ENCODE measurements at places on chromosomes 16 and 17. TPM values are rescaled to one million over a fixed set of nuclear protein-coding genes. Genes with fewer than 3 reads are reported as not detected.
A peak's percentile ranks its signal among the peaks of the same experiment; 100 is the strongest.

DNA sequence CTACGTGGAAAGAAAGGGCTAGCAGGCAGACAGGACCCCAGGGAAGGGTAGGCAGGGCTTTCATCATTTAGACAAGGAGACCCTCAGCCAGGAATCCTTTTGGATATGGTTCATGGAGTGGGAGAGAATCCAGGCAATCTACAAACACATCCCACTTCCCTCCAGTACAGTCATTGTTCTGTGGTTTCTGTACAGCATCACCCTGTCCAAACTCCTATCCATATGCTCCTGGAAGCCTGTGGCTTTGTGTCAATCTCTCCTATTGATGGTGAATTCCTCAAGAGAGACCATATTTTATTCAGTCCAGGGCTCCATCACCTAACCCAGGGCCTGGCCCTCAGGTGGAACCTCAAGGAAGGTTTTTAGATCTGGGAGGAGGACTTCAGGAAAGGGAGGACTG is 99.2 kb downstream of the SPACA3 start:
- DNase-seq: no peak

DNA sequence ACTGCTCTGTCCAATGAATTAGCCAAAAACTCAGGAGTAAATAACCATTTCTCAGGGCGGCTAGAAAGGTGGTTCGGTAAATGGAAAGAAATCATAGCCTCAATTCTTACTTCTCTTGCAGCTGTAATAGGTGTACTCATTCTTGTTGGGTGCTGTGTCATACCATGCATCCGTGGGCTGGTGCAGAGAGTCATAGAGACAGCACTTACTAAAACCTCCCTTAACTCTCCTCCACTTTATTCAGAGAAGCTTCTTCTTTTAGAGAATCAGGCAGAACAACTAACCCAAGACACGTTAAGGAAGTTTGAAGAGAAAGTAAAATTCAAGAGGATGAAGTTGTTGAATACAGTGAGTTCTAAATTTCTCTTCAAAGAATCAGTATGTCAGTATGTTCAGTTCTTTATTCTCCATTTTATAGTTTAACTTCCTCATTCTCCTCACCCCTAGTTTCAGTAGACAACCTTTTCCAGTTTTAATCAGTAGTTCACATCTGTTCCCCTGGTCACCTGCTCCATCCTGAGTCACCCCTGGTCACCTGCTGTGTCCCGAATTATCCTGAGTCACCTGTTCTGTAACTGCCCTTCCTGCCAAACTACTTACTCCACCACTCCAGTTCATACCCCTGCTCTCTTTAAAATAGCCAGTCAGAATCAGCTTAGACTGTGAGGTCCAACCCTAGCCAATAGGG is 85.9 kb downstream of the EMP2 start:
- DNase-seq: no peak

DNA sequence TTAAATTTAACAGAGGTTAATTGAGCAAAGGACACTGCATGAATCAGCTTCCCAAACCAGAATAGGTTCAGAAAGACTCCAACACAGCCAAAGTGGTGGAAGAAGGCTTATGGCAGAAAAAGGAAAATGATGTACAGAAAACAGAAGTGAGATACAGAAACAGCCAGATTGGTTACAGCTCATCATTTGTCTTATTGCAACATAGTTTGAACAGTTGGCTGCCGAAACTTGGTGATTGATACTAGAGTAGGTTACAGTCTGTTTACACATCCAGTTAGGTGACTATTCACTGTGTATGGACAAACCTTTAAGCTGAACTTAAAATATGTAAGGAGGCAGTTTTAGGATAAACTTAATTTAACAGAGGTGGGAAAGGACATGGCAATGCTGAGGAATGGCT is 18.3 kb downstream of the TMEM100 start:
- DNase-seq: no peak

DNA sequence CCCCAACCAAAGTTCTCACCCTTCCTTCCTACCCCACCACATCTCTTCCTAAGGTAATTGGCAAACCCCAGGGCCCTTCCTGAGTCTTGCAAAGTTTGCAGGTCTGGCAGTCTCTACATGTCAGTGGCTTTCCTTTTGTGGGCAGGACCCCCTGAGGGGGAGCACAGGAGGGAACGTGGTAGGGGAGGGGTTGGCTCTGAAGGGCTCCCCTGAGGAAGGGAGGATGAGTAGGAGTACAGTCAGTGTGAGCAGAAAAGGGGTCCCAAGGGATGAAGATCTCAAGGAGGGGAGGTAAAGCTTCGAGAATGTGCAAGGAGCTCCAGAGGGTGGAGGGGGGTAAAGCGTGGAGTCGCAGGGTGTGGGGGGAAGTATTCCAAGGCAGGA is 206.9 kb downstream of the RAB11FIP4 start:
- no peak for DNase-seq

- DNase-seq: no peak
Observed at GRCh38 chr16:67327743-67328142, 1.1 kb downstream of the LRRC36 start.

GRCh38 chr16:82201926-82202325 is 31.9 kb upstream of the MPHOSPH6 start:
- DNase-seq: no peak

- no peak for DNase-seq
Observed at GRCh38 chr17:44969144-44969780, 1.2 kb upstream of the C1QL1 start.

- DNase-seq: no peak
Observed at GRCh38 chr16:85385463-85386331, 227.4 kb upstream of the GSE1 start.

DNA sequence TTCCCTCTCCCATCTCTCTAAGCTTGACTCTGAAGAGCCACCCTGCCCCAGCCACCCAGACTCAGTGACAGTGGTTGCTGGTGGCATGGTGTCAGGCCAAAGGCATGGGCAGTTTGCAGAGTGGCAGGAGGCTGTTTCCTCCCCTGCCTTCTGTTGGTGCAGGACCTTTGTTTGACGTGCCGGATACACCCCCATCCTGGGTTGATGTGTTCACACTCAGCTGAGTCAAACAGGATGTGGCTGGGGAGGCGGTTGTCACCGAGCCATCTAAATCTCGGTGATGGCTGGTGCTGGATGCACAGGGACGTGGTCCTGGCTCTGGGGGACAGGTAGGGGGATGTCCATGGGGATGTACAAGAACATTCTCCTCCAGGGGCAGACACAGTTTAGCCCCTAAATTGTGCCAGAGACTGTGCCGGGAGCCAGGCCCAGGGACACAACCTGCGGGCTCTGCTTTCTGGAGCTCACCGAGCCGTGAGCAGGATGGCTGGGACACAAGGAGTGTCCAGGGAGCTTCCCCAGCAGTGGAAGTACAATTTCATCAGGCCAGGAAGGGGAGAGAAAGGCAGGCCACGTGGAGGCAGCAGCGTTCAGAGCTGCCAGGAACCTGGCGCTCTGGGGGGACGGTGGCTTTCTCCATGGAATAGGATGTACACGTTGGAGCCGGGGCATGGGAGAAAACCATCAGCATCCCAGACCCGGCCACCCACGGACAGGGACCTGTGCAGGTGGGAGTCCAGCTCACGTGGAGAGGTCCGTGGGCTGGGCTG is 264.2 kb downstream of the SEC14L1 start:
- DNase-seq: peak; percentile 86

DNA sequence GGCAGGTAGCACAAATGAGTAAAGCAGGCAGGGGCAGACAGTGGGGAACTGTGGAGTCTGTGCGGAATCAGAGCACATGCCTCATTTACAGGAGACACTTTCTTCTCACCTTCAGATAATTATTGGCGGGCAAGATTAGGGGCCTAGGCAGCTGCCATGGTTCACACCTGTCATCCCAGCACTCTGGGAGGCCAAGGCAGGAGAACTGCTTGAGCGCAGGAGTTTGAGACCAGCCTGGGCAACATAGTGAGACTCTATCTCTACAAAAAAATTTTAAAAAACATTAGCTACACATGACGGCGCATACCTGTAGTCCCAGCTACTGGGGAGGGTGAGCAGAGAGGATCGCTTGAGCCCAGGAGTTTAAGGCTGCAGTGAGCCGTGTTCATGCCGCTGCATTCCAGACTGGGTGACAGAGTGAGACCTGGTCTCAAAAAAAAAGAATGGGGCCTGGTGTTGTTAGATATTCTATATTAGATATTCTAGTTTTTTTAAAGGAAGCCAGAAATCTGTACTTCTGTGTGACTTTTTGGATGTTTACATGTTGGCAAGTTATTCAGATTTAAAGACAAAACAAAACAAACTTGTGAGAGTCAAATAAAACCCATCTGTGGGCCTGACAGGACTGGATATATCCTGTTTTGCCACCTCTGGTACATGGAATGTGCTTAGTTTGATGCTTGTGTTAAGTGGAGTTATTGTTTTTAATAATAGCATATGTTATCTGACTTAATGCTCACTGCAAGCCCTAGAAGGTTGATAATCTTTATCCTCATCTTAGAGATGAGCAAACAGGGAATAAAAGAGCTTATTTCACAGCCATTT is 4.9 kb upstream of the LPCAT2 start:
- DNase-seq: no peak

DNA sequence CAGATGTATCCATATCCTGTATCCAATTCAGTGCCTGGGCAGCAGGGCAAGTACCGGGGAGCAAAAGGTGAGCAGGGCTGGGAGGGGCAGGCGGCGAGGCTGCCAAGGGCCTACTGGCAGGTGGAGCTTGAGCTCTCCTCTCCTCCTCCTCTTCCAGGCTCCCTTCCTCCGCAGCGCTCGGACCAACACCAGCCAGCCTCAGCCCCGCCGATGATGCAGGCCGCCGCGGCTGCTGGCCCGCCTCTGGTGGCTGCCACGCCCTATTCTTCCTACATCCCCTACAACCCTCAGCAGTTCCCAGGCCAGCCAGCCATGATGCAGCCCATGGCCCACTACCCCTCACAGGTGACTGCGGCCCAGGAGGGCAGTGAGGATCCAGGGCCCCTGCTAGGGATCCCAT is 11.6 kb downstream of the ATXN2L start:
- DNase-seq: no peak

- peak; percentile 20 for DNase-seq
Observed at GRCh38 chr16:67942200-67942509, 1.8 kb downstream of the LCAT start.

GRCh38 chr17:28247671-28248555 is 71.1 kb upstream of the TMEM97 start:
- DNase-seq: peak; percentile 8

- DNase-seq: peak; percentile 47
Observed at GRCh38 chr16:67428146-67428731, 2.7 kb upstream of the HSD11B2 start.

DNA sequence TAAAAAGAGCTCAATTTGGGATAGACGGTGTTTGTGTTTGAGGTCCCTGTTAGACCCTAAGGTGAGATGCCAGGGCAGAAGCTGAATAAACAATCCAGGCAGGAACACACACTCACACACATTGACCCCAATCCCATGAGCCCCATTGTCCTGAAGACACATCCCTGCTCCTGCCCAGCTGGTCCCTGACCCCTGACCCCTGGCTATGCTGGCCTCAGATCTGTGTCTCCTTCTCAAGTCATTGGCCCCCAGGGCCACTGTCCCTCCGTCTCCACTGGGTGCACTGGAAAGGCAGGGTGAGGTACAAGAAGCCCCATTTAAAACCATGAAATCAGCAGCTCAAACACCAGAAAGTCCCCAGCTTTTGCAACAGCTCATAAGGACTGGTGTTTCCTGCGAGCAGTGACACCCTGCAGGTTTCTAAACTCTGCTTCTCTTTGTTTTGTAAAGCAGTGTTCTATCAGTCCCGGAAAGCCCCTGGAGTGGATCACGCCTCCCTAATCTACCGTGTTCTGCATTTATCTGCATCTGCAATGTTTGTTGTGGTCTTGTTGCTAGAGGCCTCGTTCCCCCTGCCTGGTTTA is 18.0 kb upstream of the ASGR2 start:
- DNase-seq: no peak

Gene CCL17
- polyA plus RNA-seq: not detected

Gene SLC13A2
- polyA plus RNA-seq: not detected

Gene MAP2K4
- polyA plus RNA-seq: 12.2 TPM

Gene FOXC2
- polyA plus RNA-seq: 9.2 TPM

Gene SAT2
- 45.9 TPM for polyA plus RNA-seq

Gene SARM1
- polyA plus RNA-seq: 10.3 TPM

Gene CHST4
- 0.04 TPM for polyA plus RNA-seq

Gene MT1G
- 0.56 TPM for polyA plus RNA-seq

Gene SPATA22
- 0.23 TPM for polyA plus RNA-seq
